Adrenal gland (tissue), 19 donors: ENCODE measurements at places on chromosomes 1 and 21.

- no peak for DNase-seq
Observed at GRCh38 chr1:111789666-111790316, 34.1 kb downstream of the DDX20 start.

GRCh38 chr1:37475380-37476086 is 1.2 kb downstream of the ZC3H12A start:
- DNase-seq = peak; percentile 67

DNA sequence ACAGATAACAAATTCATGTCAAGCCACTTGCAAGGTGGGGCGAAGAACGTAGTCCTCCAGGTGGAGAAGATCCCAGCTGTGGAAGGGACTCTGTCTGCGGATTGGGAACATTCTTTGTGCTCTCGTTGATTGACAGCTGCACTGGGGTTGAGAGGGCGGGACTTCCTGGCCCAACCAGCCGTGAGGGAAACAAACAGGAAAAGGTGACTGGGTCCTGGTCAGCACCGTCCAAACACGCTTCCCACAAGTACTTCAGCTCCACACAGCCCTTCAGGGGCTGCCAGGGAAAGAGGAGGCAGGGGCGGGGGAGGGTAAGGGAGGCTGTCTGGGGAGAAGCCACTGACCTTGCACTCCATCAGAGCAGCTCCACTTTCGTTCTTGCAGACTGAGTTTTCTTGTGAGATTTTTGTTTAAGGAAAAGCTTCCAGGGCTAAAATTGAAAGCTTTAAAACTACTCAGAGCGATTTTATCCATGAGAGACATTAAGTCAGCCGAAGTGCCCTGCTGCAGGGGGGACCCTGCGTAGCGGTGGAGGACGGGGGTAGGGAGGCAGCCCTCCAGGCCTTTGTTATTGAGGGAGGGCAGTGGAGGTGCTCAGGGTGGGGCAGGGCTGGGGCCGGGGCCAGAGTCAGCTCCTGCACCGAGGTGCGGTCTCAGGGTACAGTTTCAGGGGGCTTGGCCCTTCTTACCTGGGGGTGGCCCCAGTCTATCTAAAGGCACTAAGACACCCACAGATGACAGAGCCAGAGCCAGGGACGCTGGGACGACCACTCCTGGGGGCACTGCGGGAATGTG is 21.6 kb upstream of the STUM start:
- DNase-seq = peak; percentile 70

- DNase-seq = no peak
Observed at GRCh38 chr21:29316029-29316742, 17.5 kb downstream of the BACH1 start.

DNA sequence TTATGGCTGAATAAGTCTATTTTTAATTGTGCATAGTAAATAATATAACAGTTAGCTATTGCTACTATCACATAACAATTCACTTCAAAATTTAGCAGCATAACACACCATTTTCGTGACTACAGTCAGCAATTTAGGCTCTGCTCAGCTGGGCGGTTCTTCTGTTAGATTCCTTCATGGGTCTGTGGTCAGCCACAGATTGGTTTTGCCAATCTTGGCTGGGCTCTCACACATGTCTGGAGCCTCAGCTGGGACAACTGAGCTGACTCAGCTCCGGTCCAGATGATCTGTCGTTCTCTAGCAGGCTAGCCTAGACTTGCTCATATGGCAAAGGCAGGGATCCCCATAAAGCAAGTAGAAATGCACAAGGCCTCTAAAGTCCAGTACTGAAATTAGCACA is 15.1 kb upstream of the CDC42BPA start:
- DNase-seq = no peak

DNA sequence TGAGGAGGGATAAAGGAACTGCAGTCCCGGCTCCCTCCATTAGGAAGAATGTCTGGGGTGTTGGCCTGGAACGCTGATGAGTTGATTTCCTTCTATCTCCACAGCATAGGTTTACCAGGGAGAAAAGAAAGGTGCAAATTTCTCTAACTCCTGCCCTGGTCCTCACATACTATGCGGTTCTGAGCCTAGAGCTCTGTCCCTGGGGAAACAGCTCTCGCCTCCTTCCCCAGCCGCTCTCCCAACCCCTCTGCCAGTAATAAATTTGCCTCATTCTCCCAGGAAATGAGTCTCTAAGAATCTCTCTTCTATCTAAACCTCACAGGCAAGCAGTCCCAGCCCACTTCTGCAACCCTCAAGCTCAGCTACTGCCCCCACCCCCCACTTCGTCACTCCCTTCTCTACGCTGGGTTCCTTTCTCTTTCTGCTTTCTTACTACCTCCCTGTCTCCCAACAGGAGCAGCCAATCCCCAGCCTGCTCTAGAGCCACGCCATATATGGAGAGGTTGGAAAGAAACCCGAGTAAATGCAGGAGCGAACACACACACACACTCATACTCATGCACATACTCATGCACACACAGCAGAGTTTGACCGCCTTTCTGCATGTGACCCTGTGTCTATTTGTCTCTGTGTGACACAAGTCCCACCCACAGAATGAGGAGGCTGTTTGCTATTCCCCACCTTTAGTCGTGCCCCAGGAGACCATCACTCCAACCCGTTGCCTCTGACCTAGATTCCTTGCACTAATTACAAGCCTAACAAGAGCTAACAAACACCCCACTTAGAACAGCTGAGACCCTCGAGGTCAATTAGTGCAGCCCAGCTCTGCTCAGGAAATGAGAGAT is 13.4 kb downstream of the PLEKHO1 start:
- peak; percentile 95 for DNase-seq

- no peak for DNase-seq
Observed at GRCh38 chr1:180114396-180114945, 40.2 kb upstream of the QSOX1 start.

DNA sequence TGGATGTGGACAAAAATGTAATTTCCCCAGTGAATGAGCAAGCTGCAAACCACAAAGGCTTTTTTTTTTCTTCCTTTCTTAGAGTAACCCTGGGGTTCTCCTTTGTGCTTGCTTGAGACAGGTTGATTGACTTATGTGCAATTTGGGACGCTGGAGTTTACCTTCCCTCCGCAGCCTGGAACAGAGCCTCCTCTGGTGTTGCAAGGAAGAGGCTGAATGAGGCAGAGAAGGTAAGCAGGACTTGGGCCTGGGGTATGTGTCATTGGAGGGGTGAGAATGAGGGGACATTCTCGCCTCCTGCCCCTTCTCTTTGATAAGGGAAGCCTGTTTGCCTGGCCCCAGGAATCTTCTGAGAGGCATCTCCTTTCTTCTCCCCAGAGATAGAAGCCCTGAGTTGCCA is 49.8 kb downstream of the NFASC start:
- no peak for DNase-seq

DNA sequence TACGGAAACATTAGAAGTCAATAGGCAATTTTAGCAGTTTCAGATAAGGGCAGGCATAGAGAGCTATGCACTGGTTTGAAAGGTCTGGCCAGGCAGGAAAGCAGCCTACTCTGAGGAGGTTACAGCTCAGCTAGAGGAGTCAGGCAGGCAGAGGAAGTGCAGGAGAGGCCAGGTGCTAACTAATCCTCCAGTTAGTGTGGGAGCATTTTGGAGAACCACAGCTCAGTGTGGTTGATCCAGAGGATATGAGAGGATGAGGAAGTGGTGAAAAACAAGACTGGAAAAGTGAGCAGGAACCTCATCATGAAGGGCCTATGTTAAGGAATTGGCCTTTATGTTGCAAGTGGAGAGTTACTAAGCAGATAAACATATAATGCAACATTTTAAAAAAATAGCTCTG is 282.4 kb upstream of the SGIP1 start:
- DNase-seq = no peak

DNA sequence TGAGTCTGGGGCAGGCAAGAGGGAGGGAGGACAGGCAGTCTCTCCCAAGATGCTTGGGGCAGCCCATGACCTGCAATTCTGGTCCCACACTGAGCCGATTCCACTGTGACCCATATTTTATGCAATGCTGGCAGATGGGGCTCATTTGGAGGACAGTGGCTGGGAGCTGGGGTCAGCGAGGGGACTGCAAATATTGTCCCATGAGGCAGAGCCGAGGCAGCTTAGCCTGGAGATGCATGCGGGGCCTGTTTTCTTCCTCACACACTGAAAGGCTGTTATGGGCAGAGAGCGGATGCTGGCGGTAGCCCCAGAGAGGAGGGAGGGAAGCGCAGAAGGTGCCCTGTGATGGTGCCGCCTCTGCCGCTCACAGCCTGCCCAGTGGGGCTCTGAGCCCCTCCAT is 128.5 kb upstream of the POU3F1 start:
- no peak for DNase-seq

DNA sequence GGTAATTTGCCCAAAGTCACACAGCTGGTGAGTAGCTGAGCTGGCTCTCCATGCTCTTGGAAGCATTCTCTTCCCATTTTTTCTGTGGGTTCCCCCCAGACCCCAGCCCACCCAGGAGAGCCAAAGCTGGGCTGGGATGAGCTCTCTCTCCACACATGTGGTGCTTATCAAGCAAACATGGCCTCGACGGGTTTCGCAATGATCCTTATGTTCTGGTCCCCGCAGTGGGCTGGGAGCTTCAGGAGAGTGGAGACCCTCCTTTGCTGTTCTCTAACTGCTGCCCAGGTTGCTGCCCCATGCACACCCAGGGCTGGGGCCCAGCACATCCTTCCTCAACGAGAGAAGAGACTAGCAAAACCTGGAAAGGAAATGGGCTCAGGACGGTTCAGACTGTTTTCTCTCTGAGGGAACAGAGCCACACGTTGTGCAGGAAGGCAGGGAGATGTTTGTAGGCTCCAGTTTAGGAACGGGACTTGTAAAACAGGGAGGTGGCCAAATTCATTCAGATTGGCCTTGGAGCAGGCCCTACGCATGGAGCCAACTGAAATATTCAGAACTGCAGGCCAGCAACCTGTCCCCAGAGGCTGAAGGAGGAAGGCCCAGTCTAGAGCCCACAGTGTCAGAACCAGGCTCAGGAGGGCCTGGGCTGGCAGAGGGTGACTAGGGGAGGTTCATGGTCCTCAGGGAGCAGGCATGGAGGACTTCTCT is 27.2 kb upstream of the CSF1 start:
- peak; percentile 71 for DNase-seq

GRCh38 chr1:198467342-198467741 is 73.1 kb downstream of the ATP6V1G3 start:
- no peak for DNase-seq

- no peak for DNase-seq
Observed at GRCh38 chr1:47507881-47508701, 70.2 kb downstream of the FOXD2 start.

DNA sequence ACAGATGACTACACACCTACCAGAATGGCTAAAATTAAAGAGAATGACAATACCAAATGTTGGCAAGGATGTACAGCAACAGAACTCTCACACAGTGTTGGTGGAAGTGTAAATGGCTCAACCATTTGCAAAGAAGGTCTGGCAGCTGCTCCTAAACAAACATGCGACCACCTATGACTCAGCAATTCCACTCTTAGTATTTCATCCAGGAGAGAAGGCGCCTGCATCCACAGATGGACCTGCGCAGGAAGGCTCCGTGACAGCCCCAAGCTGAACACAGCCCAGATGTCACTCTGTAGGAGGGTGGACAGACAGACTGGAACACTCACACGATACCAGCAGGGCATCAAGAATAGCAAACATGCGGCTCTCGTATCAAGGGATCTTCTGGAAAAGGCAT is 6.7 kb downstream of the PTTG1IP start:
- DNase-seq = no peak

DNA sequence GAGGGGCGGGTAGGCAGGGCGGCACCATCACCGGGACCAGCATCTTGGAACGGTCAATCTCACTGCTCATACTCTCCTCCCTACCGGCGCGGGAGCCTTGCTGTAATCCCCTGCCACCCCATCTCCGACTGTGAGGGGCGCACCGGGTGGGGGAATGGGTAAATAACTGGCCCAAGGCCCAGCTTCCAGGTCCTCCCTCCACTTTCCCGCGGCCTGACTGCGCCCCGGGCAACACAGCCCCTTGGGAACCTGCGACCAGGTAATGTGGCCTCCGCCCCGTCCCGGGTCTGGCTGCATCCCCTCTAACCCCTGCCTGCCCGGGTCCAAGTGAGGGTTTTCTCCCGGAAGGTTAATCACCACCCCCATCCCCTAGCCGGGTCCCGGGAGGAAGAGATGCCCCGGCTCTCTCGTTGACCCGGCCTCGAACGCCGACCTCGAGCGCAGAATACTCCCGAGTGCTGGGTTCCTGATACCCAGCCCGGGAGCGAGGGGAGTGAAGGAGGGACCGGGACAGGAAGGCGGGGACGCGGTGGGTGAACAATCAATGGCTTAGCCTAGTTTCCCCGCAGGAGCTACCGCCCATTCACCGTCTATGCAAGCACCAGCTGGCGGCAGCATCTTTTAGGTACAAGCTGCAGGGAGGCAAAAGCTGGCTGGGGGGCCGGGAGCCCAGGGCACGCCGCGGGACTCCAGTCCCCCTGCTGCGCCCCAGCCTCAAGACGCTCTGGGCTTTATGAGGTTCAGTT is 5.9 kb upstream of the LHX9 start:
- no peak for DNase-seq

- DNase-seq = peak; percentile 3
Observed at GRCh38 chr1:201216395-201217085, 25.9 kb downstream of the IGFN1 start.

GRCh38 chr1:161483361-161483760 is 21.9 kb upstream of the FCGR2A start:
- no peak for DNase-seq

GRCh38 chr1:6343506-6344405 is 49.8 kb downstream of the ACOT7 start:
- DNase-seq = peak; percentile 89

DNA sequence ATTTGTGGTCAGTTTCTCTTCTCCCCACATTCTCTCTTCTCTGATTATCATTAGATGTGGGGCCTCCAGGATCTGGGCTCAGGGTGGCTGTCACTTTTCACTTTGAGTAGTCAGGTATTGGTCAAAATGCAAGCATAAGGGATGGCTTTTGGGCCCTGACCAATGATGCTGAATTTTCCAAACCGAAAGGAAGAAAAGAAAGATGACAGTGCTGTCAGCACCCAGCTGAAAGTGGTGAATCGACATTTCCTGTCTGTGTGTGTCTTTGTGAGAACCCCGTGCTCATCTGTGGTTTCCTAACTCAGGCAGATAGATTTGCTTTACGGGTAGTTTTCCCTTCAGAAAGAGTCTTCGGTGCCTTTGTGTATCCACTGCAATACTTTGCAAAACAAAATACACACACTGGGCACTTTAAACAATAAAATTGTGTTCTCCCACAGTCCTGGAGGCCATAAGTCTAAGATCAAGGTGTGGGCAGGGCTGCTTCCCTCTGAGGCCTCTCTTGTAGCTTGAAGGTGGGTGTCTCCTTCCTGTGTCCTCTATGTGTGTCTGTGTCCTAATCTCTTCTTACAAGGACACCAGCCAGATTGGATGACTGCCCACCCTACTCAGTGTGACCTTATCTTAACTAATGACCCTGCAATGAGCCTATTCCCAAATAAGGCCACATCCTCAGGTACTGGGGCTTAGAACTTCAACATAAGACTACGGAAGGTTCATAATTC is 274.8 kb upstream of the AJAP1 start:
- DNase-seq = no peak

GRCh38 chr1:1074631-1075147 is 583 bp upstream of the RNF223 start:
- DNase-seq = no peak

- peak; percentile 97 for DNase-seq
Observed at GRCh38 chr1:11802973-11803885, 2.5 kb downstream of the MTHFR start.

- DNase-seq = peak; percentile 13
Observed at GRCh38 chr1:213123536-213123935, 72.5 kb downstream of the RPS6KC1 start.

GRCh38 chr1:25117233-25117823 is 115.0 kb downstream of the SYF2 start:
- no peak for DNase-seq
